ENCODE measurements at places on chromosomes 7 and 10.

DNA sequence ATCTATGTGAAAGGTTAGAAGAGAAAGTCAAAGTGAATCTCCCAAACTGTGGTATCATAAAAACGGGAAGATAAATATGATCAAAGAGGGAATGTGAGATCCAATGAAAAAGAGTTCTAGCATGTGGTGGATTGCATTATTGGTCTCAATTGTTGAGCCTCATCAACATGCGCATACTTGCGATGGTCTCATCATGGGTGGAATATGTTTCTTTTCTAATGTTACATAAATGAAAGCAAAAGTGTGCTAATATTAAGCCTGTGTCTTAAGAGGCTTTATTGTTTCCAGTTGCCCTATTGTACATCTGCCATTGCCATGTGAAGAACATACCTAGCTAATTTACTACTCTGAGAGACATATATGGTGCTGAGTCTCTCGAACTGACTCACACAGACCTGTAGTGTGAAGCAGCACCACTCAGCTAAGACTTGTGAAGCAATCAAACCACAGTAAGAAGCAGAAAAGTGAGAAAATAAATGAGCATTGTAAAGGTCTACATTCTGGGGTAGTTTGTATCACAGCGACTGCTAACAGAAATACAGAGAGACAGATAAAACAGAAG, 645.5 kb upstream of the PCDH15 start:
- no peak for DNase-seq

DNA sequence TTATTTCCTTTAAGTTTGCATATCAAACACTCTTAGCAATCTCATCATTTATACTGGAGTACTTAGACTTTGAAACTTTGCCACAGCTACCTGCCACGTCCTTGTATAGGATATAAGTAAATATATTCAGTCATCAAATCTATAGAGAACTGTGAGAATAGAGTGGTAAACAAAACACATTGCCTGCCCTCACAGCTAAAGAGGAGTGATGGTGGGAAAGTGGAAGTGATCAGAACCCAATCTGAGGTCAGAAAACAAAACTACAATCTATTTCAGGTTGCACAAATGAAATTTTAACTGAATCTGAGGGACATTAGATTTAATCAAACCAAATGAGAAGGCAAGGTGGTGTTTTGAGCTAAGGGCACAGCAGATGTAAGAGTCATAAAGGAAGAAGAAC, 74.8 kb downstream of the ZEB1 start:
- DNase-seq: no peak

DNA sequence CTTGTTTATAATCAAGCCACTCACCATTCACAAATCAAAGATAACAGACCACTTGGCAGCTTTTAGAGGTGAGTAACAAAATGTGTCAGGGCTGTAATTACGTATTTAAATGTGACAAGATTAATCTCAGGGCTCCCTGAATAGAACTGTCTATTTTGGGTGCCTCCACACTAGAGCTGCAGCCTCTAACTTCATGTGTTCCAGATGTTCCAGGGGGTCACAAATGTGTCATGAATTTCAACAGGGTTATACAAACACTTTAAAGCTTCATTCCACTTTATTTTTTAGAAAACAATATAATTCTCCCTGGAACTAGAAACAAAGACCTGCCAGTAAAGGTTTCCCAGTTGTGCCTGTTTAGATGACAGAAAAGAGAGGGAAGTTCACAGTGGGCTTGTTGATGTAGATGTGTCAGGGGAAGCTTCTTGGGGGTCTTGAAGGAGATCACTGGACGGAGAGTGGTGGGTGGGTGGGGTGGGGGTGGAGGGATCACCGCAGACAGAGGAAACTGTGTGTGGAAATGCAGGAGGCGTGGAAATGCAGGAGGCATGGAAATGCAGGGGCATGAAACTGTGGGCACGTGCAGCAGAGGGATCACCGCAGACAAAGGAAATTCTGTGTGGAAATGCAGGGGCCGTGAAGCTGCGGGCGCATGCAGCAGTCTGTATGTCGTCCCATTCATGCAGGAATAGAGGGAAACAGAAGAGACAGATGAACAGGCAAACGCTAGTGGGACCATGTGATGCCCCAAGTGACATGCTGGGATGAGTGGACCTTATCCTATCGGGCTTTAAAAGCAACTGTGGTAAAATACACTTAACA, 42.0 kb upstream of the TRIL start:
- DNase-seq: no peak

DNA sequence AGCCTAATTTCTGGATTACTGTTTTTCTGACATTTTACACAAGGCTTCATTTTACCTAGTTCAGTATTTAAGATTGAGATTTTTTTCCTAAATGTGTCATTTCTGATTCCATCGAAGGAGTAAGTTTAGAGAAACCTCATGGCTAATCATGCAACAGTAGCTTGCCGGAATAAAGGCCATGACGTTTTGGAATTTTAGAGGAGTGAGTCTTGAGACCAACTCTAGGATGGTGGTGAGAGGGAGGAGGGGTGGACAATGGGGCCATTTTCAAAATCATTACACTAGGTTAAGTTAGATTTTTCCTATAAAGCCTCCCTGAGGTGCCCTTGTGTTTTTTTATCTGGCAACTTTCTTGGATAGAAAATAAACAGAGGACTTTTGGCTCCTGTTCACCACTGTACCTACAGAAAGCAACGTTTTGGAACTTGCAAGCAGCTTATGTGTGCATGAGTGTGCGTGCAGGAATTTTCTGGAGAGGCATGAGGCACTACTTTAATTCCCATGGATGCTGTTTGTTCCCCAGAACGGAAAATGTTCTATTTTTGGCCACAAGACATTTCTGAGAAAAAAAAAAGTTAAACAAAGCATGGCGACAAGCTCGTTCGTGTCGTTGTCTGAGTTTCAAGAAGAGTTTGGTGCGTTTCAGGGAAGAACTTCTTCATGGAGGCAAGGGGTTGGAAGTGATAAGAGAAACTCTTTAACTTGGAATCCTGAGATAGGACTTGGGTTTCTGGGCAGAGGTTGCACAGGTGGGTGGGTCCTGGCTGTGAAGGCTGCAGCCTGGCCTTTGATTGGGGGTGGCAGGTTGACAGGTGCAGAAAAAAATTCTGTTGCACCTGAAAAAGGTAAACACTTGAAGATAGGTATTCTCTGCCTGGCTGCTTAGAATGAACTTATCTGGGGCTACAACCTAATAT, 178.1 kb downstream of the PTEN start:
- DNase-seq: no peak

GRCh38 chr7:82158327-82158726, 285.2 kb downstream of the CACNA2D1 start:
- DNase-seq: no peak

GRCh38 chr10:32256613-32257437, 90.1 kb downstream of the EPC1 start:
- DNase-seq: peak; percentile 76

DNA sequence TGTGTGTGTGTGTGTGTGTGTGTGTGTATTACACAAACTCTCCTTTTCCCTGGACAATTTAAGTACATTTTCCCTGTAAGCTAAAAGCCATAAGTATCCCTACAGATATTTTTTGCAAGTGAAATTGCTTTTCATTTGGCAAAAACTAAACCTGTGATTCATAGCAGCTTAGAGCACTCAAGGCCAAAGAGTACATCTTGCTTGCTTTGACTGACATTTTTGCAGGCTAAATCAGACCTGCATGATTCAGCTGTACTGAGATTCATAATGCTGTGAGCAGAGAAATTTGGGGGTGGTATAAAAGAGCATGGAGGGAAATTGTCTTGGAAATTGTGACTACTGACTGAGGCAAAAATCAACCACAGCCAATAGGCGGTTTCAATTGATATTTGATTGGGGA, 500.4 kb downstream of the GFRA1 start:
- DNase-seq: no peak

DNA sequence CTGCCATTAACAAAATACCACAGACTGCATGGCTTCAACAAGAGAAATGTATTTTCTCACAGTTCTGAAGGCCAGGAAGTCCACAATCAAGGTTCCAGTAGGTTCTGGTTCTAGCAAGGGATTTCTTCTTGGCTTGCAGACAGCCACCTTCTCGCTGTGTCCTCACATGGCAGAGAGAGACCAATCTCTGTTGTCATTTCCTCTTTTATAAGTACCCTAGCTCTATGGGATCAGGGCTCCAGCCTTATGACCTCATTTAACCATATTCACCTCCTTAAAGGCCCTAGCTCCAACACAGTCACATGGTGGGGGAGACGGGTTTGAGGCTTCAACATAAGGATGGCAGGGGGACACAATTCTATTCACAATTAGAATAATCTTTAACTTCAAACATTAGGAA, 23.6 kb downstream of the ABI1 start:
- DNase-seq: no peak

DNA sequence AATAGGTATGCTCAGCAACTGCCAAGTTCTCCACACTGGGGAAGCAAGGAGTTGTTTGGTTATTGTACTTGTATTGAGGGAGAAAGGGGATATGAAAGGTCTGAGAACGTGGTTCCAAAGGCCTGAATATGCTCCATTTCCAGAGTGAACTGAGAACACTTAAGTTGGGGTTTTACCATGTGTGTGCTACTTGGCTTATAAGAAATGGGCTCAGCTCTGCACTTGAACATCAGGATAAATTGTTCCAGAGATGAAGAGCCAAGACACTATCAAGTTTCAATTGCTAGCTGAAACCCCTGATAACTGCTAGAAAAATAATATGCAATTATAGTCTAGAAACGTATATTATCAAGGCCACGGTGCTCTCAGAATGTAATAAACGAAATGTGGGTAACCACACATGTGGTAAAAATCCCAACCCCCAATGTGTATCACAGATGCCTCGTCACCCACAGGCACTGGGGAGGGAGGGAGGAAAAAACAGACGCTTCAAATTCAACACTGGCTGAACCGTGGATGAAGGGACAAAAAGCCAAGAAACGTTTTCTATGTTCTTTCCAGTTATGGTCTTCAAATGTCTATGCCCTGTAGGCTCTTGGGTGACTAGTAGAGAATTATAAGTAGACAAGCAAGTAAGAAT, 16.3 kb downstream of the ELMO1 start:
- no peak for DNase-seq

DNA sequence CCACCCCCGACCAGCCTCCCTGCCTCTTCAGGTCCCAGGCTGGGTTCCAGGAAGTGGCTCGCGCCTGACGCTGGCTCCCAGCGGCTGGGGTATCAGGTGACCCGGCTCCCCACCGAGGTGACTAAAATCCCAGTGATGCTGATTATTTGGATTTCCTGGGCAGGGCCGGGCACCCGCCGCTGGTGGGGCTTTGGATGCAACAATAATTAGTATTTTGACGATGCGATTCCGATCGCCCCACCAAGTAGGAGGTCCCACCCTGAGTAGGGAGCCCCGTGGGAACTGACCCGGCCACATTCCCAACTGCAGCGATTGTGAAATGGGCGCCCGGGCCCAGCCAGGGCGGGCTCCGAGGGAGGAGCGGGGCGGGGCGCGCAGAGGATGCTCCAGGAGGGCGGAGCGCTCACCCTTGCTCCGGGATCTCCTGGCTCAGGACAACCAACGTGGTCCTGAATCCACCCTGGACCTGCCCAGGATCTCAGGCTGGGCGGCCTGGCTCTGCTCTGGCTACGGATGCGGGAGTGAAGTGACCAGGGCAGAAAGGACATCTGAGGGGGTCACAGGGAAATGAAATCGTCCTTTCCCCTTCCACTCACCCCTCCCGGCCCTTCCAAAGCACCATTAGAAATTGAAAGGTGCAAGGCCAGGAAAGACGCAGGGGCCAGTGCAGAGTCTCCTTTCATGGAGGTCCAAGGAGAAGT, 32.6 kb downstream of the DUSP5 start:
- DNase-seq: peak; percentile 32

- DNase-seq: no peak
Measured at GRCh38 chr10:95758351-95759025, 2.5 kb downstream of the ENTPD1 start.

GRCh38 chr10:47318706-47319105, 3.5 kb upstream of the GDF2 start:
- DNase-seq: no peak

GRCh38 chr10:132392811-132393694, 3.9 kb upstream of the PWWP2B start:
- DNase-seq: no peak

DNA sequence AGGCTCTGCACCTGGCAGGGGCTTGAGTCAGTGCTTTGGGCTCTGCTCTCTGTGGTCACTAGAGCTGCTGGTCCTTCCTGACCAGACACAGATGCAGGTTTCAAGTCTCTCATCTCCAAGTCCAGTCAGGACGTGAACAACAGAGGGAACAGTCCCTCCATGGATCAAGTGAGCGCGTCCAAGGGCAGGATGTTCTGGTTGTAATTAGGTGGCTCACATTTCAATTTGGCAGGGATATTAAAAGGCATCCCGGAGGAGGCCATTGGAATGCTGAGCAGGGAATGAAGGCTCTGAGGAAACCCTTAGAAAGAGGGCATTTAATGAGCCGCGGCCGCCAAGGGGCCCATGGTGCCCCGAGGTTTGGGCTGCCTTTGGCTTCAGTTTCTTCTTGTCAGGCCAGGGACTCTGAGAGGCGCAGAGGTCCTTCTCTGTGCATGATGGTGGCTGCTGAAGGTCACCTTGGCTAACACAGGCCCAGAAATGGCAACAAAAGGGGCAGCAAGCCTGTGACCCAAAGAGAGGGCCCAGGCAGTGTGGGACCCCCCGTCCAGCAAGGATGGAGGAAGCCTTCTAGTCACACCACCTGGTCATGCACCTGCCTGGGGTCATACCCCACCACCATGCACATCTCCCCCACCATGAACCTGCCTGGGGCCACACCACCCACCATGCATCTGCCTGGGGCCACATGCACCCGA, 30.7 kb upstream of the INPP5A start:
- peak; percentile 38 for DNase-seq

- no peak for DNase-seq
Measured at GRCh38 chr7:22127835-22128527, 182.3 kb upstream of the CDCA7L start.

- DNase-seq: no peak
Measured at GRCh38 chr7:107580716-107581383, 804 bp downstream of the BCAP29 start.

DNA sequence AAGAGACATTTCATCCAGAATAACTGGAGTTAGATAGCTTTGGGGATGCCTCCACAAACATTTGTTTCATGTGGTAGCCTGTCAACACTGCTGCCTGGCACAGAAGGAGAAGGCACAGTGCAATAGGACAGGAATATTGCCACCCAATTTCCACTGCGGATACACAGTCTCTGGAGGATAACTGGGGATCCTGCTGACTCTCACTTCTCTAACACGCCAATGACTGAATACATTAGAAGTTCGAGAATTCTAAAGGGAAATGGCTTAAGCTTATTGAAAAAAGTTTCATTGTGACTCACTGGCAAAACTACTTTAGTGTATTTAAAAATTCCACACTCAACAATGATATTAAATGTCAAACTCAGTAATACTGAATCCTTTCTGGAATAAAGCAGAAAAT, 12.9 kb downstream of the ARL3 start:
- DNase-seq: no peak

All from D341Med (cell line).